ENCODE measurements at places on chromosomes 3 and 15. TPM values are rescaled to one million over a fixed set of nuclear protein-coding genes. Genes with fewer than 3 reads are reported as not detected.

Gene TIGIT
- not detected for total RNA-seq

Gene FANCD2OS
- not detected for total RNA-seq

Gene EPHA3
- 25.7 TPM for total RNA-seq

Gene GORASP1
- 29.2 TPM for total RNA-seq

Gene RAB8B
- 29.1 TPM for total RNA-seq

Gene TIMP4
- total RNA-seq = 13.3 TPM

Gene OCA2
- not detected for total RNA-seq

Gene HYAL1
- not detected for total RNA-seq

Gene WDR5B
- 5.4 TPM for total RNA-seq

Gene CCDC39
- total RNA-seq = not detected

Gene ZMYND10
- total RNA-seq = 1.0 TPM

Gene UCN2
- total RNA-seq = 0.49 TPM

Gene CPEB1
- not detected for total RNA-seq

Gene PAK6
- 1.5 TPM for total RNA-seq

Gene GPR27
- 8.1 TPM for total RNA-seq

Gene KLHL6
- total RNA-seq = not detected

Gene DAZL
- total RNA-seq = not detected

Gene COLQ
- 1.3 TPM for total RNA-seq

Gene LSMEM2
- not detected for total RNA-seq

Gene IL17RD
- total RNA-seq = 2.2 TPM

Gene GOLIM4
- total RNA-seq = 12.2 TPM

Gene CLDN1
- total RNA-seq = 173 TPM

Gene NDN
- total RNA-seq = not detected

Gene SYNM
- total RNA-seq = 2.6 TPM

Gene BCL2A1
- not detected for total RNA-seq

Gene TF
- 0.11 TPM for total RNA-seq

Gene CPNE9
- not detected for total RNA-seq

Gene CFAP92
- total RNA-seq = 0.26 TPM

Gene SHC4
- 0.73 TPM for total RNA-seq

Gene SEMA3F
- 3.9 TPM for total RNA-seq

Gene SLC22A13
- total RNA-seq = 1.1 TPM

Gene THRB
- total RNA-seq = 0.22 TPM

Gene MYH15
- total RNA-seq = 1.2 TPM

Gene KCNMB3
- total RNA-seq = 4.3 TPM

Gene OR5K1
- total RNA-seq = not detected

Gene SENP2
- total RNA-seq = 43.4 TPM

Gene STX19
- total RNA-seq = not detected

Gene NAALADL2
- total RNA-seq = 0.50 TPM

Gene RTP3
- not detected for total RNA-seq

Gene DUT
- 222 TPM for total RNA-seq

Gene GANC
- total RNA-seq = 23.7 TPM

Gene LRRC2
- 0.28 TPM for total RNA-seq

Gene ANKRD34C
- total RNA-seq = not detected

Gene SH2D7
- total RNA-seq = not detected

Gene CFAP100
- not detected for total RNA-seq

Gene GP5
- 0.11 TPM for total RNA-seq

Gene C2CD4A
- 0.34 TPM for total RNA-seq

Gene STRIT1
- not detected for total RNA-seq

Gene LRRC49
- 10.9 TPM for total RNA-seq

Gene ROBO1
- 67.6 TPM for total RNA-seq

Gene A4GNT
- not detected for total RNA-seq
